SK-N-SH treated with all-trans-retinoic acid at 6 μM for 48 hours (cell line): ENCODE measurements at places on chromosomes 5 and 9.

- no peak for ATAC-seq
Observed at GRCh38 chr9:120235081-120235480, 344.9 kb downstream of the CDK5RAP2 start.

GRCh38 chr9:87199278-87199677, 252.0 kb upstream of the GAS1 start:
- ATAC-seq = no peak

- ATAC-seq = no peak
Observed at GRCh38 chr9:3290231-3290840, 235.5 kb downstream of the RFX3 start.

DNA sequence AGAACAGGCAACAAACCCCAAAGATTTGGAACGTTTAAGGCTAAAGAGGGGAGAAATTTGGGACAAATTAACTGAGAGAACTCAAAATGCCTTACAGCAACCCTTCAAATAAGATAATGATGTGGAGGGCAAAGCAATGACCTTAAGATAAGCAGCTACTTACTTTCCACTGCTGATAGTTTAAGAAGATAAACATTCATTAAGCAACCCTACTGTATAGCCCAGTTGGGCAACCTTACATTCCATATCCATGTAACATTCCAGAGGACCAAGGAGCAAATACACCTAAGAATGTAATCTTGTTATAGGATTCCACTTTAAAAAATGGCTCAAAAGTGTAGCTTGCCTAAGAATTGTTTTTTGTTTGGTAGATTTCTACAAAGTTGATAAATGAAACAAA, 14.8 kb downstream of the ETF1 start:
- no peak for ATAC-seq

DNA sequence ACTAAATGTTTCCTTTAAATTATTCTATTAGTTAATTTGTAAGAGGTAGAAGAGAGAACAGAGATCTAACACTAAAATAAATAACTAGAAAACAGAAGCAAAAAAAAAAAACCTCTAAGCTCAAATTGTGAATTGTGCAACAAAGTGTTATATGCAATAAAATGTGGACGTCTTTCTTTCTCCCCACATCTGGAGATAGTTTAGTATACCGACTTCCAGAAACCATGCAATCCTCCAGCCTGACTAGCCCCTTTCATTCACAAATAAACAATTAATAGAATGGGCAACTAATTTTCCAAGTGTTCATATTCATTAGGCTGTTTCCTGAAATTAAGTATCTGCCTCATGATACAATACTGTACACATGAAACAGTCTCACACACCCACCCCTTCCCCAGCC, 258.5 kb downstream of the BNC2 start:
- ATAC-seq = peak; percentile 62
